ENCODE measurements at places on chromosomes 16 and 17.

DNA sequence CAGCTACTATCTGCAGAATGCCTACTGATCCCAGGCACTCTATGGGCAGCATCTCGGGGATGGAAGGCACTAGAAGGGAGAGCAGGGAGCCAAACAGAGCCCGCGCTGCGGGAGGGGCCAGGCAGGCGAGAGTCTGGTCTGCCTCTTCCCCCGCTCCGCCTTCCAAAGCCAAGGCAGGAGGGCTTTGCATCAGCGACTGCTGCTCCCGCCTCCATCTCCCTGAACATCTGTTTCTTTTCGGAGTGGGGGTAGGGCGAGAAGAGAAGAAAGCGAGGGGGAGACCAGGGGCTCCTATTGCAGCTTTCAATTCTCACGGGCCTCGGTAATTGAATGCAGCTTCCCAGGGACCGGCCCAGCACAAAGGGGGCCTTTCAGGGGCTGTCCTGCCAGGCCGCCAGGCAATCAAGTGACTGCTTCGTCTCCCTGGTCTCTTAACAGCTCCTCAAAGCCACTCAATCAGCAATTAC is 31.4 kb upstream of the CDC42EP4 start:
- DNase-seq = no peak

DNA sequence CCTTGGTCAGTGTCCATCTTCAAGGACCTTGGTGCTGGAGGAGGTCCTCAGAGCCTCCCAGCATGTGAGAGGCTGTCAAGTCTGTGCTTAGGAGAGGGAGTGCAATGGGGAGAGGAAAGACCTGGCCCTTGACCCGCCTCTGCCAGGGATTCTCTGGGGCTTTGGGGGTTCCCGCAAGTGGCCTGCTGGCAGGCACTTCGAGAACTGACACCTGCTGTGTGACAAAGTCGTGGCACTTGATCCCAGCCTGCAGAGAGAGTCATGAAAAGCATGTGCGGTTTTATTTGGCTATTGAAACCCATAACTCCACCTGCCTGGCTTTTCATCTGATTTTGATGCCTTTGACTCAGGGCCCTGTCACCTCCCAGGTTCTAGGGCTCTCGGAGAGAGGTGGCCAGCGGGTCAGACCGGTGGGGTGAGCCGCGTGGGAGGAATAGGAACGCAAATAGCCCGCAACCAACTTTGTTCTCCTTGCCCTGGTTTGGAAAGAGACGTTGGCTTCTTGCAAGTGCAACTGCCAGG is 42.8 kb upstream of the GSE1 start:
- DNase-seq = peak; percentile 51

DNA sequence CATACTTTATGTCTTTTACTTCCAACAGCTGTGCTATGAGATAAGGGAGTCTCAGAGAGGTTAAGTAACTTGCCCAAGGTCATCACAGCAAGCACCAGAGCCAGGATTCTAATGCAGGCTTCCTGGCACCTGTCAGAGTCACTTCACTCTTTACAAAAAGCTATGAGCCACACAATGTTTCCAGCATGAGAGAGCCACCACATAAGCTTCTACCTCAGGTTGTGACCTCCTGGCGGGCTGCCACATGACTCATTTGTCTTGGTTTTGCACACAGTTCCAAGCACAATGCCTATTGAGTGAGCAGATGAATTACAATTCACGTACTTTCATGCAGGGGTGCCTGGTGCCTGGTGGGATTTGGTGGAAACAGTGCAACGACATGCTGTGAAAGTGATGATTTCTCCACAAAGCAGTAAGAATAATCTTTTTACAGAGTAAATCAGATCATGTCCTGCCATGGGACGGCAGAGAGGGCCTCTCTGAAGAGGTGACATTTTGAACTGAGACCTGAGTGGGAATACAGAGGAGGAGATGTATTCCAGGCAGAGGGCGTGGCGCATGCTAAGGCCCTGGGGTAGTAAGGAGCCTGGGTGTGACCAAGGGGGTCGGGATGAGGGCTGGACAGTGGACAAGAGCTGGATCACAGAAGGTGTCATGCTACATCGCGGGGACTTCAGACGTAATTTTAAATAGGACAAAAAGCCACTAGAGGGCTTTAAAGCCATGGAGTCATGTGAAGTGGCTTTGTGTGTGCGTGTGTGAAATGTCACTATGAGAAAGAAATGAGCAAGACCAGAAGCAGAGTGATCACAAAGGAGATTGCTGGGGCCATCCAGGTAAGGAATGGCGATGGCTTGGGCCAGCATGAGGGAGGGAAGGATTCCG is 53.4 kb downstream of the CACNG3 start:
- DNase-seq = no peak

- DNase-seq = no peak
Observed at GRCh38 chr16:19361587-19361986, 56.1 kb upstream of the TMC5 start.

DNA sequence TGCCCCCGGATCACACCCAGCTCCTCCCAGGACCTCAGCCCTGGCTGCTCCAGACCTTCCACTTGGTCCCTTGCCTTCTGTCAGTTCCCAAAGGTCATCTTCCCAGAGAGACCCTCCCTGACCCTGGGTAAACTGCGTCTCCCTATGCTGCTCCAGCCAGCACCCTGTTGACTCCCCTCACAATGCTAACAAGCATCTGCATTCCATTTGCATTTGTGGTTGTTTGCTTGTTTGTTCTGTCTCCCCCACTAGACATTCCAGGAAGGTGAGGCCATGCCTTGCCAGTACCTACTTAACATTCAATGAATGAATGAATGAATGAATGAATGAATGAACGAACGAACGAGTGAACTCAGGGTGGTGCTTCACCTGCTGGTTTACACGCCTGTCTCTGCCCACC is 171.2 kb downstream of the WSCD1 start:
- DNase-seq = no peak

DNA sequence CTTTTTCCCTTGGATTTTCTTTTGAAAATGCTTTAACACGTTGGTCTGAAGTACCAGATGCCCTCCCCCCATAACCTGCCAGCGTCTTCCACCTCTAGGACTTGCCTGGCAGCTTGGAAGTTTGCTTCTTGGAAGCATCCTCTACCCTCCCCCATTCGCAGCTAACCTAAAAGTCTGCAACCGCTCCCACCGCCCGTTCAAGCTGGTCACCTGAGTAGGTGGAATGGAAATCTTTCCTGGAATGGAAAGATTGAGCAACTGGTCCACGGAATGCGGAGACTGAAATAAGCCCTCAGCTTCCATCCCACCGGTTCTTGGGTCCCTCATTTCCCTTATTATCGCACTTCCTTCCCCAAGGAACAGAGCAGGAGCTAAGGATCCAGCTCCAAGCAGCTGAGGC is 31.4 kb downstream of the HS3ST3B1 start:
- no peak for DNase-seq

GRCh38 chr16:13902677-13903076 is 17.3 kb upstream of the ERCC4 start:
- DNase-seq = no peak

- DNase-seq = no peak
Observed at GRCh38 chr17:27303734-27304133, 9.8 kb downstream of the WSB1 start.

DNA sequence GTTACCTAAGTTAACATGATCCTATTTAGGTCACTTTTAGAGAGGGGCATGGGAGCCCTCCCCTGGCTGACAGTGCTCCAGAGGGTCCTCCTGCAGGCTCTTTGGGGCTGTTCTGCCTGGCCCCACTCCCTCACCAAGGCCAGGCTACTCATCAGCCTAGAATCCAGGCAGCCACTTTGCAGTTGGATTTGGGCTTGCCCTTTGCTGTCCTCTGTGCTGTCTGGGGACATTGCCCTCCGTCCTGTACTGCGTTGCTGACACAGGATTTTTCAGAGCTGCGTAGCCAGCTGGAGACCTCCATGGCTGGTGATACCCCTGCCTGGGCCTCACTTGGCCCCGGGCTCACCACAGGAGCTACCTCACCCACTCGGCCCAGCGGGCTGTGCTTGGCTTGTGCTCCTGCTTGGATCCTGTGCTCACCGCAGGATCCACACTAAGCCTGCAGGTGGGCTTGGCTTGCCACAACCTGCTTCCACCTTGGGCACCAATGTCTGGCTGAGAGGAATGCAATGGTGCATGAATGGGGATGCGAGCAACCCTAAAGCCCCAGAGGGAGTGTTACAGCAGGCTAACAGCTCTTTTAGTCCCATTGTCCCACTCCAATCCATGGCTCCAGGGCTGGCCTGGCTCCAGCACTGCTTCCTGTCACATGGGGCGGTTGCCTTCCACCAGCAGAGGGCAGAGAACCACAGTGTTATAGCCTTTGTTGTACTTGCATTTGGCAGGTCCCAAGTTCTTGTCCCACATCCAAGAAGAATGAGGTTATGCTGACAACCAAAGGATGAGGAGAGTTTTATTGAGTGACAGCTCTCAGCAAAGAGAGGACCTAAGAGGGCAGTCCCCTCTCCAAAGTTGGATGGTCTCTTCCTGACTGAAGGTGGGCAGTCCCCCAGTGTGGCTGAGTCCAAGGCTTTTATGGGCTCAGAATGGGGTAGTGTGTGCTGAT is 21.5 kb downstream of the CCL4 start:
- DNase-seq = no peak

All from immature natural killer cell (primary cell).